ENCODE measurements at places on chromosomes 13 and 19.

GRCh38 chr19:1122972-1123363 is 19.2 kb downstream of the GPX4 start:
- no peak for DNase-seq

GRCh38 chr13:103036268-103036667 is 29.9 kb downstream of the SLC10A2 start:
- no peak for DNase-seq

DNA sequence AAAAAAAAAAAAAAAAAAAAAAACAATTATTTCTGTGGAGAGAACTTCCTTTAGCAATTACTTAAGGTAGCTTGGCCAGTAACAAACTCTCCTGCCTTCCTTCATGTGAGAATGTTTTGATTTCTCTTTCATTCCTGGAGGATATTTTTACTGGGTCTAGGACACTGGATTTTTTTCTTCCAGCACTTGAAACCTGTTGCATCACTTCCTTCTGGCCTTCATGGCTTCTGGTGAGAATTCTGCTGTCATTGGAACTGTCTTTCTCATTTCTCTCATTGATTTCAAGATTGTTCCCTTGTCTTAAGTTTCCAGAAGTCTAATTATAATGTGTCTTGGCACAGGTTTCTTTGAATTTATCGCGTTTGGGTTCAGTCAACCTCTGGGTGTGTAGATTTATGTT is 19.3 kb upstream of the RAB20 start:
- DNase-seq = no peak

- no peak for DNase-seq
These were observed 113.9 kb downstream of the SLC7A1 start for GRCh38 chr13:29481603-29482002.

DNA sequence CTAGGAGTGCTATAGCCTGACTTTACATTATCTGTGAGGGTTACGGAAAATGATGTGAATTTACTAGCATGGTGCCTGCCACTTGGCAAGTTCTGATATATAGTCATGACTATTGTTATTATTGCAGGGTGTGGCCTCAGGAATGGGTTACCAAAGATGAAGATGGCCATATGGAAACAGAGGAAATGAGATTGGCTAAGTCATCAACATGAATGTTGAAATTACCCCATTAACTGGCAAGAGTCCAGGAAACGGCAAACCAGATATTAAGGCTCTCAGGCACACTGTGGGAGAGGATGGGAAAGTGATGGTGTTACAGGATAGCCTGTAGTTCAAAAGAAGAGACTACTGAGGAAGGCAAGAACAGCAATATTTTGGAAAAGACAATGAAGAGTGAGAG is 183.3 kb downstream of the KCNRG start:
- DNase-seq = no peak

DNA sequence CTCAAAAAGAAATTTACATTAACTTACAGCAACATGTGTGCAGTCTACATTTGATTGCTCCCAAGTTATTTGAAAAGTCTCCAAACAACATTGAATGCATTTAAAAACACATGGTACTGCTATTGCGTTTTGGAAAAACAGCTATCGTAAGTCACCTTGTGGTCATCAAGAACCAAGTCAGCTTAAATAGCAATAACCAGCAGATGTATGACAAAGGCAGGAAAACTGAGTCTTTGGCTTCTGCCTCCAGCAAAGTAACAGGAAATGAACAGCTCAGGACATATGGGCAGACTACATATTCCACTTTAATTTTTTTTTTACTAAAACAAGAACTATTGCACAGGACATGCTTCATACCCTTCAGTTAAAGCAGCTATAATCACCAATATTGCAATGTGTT is 580.6 kb upstream of the SPRY2 start:
- no peak for DNase-seq

- peak; percentile 95 for DNase-seq
These were observed 426 bp upstream of the AKAP11 start for GRCh38 chr13:42271337-42272114.

DNA sequence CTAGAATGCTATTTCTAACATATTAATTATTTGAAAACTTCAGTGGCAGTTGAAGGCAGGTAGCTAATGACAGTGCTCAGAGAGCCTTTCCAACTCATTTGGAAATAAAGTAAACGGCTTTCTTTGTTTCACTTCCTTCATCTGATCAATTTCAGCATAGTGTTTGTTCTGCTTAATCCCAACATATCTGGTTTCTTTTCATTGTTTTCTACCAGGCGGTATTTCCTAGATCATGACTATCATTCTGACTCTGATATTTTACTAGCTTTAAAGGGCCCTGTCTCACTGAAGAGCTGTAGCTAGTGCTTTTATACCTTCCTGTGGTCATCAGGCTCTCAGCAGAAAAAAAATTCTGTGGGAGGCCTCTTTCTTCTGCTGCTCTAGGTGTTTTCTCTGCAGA is 178.6 kb downstream of the RBM26 start:
- no peak for DNase-seq

- no peak for DNase-seq
These were observed 496.8 kb downstream of the MYO16 start for GRCh38 chr13:109126178-109126577.

- peak; percentile 63 for DNase-seq
These were observed 31.4 kb downstream of the CERS4 start for GRCh38 chr19:8240274-8241229.

GRCh38 chr13:95193509-95194230 is 107.6 kb downstream of the ABCC4 start:
- DNase-seq = peak; percentile 11
